Naive thymus-derived CD4-positive, alpha-beta T cell (primary cell): ENCODE measurements at places on chromosomes 6 and 20. TPM values are rescaled to one million over a fixed set of nuclear protein-coding genes. Genes with fewer than 3 reads are reported as not detected.

Gene HSPA1L
- total RNA-seq: 3.6 and 3.7 TPM in 2 replicates

DNA sequence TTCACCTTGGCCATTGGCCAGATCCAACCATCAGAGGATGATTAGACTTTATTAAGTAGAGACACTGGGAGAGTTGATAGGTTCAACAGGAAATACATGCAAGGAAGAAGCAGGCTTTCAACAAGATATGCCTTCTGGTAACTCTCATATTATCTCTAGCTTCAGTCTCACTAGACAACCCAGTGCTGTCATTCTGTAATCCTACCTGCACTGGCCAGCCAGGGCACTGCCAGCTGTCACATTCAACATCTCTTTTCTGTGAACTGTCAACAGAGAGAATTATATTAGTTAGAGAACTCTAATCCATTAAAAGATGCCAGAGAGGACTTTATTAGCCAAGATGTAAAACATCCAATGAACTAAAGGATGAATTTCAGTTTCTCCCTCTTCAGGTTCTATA is 337.9 kb upstream of the JAG1 start:
- no peak for DNase-seq
- no peak overlapping the region for H3K27ac ChIP-seq
- H3K4me1 ChIP-seq: no peaks in the 10 kb centered on the region
- H3K4me3 ChIP-seq: no peak overlapping the region

Gene TBX18
- total RNA-seq: not detected in 2 replicates

Gene AGER
- 38.0 TPM for total RNA-seq

Gene LAMA5
- total RNA-seq: 0.83 TPM

DNA sequence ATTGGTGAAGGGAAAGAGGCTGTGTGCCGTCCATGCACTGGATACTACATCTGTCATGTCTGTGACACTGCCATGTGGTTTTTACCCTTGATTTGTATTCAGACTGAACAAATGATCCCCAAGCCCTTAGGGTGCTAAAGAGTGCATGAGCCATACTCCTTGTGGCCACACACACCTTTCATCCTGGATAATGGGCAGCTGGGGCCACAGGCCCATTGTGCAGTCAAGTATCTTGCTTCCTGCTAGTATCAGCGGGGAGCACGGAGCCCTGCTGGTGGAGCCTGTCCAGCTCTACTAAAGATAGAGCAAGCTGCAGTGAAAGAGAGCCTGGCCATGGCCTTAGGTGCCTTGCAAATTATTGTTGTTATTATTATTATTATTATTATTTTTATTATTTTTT is 75.1 kb downstream of the SLX4IP start:
- H3K4me3 ChIP-seq: no peak overlapping the region
- DNase-seq: no peak
- no peaks in the 10 kb centered on the region for H3K36me3 ChIP-seq
- no peaks in the 10 kb centered on the region for H3K4me1 ChIP-seq
- H3K27me3 ChIP-seq: no peaks in the 10 kb centered on the region
- no peak overlapping the region for H3K27ac ChIP-seq

Gene APCDD1L
- not detected for total RNA-seq

GRCh38 chr6:141482796-141483597 is 649.7 kb upstream of the GJE1 start:
- no peaks in the 10 kb centered on the region for H3K36me3 ChIP-seq
- H3K4me3 ChIP-seq: peak overlapping the region; percentile 47
- no peak for DNase-seq
- peak overlapping the region; percentile 68 for H3K27ac ChIP-seq

DNA sequence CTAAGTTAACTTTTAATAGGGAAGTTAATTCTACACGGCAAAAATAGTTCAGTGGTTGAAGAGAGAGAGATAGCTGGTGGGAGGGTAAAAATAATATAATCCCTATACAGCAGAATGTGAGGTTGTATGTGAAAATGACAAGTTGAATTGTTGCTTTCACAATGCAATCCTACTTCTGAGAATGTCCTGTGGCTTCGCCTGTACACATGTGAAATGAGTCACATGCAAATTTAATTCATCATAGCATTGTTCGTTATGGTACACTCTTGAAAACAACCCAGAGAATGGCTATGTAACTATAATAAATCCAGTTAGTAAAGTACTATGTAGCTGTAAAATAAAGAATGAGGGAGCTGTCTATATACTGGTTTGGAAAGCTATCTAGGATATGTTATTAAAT is 46.0 kb upstream of the HINT3 start:
- no peak for DNase-seq
- no peaks in the 10 kb centered on the region for H3K36me3 ChIP-seq
- H3K27ac ChIP-seq: no peak overlapping the region
- H3K27me3 ChIP-seq: no peaks in the 10 kb centered on the region
- H3K4me1 ChIP-seq: no peaks in the 10 kb centered on the region
- no peak overlapping the region for H3K4me3 ChIP-seq

- no peaks in the 10 kb centered on the region for H3K27me3 ChIP-seq
- no peaks in the 10 kb centered on the region for H3K4me1 ChIP-seq
- no peak overlapping the region for H3K4me3 ChIP-seq
- no peaks in the 10 kb centered on the region for H3K36me3 ChIP-seq
- no peak for DNase-seq
- H3K27ac ChIP-seq: no peak overlapping the region
These were observed 60.3 kb downstream of the WDR27 start for GRCh38 chr6:169641461-169642085.

DNA sequence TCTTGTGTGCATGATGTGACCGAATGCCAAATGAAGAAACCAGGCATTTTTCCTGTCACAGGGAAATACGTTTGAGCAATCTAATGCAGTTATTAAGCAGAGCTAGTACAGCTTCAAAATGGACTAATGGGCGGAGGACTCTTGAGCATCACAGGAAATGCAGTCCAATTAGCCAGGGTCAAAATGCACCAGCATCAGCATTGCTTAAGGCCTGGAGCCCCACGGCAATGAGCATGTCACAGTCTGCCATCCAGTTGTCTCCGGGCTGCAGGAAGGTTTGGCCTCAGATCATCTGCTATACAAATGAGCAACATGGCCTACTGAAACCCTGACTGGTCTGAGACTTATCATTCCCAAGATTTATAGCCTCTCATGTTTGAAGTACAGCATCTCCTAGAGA is 652.1 kb upstream of the SLC35B3 start:
- H3K27ac ChIP-seq: no peak overlapping the region
- no peak overlapping the region for H3K4me3 ChIP-seq
- no peaks in the 10 kb centered on the region for H3K36me3 ChIP-seq
- no peaks in the 10 kb centered on the region for H3K27me3 ChIP-seq

GRCh38 chr20:35106827-35107380 is 14.3 kb upstream of the TRPC4AP start:
- DNase-seq: no peak
- H3K4me1 ChIP-seq: no peaks in the 10 kb centered on the region
- no peak overlapping the region for H3K4me3 ChIP-seq
- no peaks in the 10 kb centered on the region for H3K36me3 ChIP-seq
- H3K27me3 ChIP-seq: no peaks in the 10 kb centered on the region

DNA sequence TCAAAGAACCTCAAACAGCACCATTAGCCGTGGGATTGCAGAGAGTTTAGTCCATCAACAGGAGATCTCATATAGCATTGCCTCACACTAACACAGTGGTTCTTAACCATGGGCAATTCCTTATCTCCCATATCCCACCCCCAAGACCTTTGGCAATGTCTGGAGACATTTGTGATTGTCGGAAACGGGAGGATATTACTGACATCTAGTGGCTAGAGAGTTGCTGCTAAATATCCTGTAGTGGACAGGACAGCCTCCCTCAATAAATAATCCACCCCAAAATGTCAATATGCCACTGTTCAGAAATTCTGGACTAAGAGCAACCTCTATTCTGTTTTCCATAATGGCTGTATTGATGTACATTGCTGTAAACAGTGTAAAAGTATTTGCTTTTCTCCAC is 210.1 kb upstream of the CCN2 start:
- no peaks in the 10 kb centered on the region for H3K27me3 ChIP-seq
- H3K27ac ChIP-seq: no peak overlapping the region
- H3K4me3 ChIP-seq: no peak overlapping the region
- H3K4me1 ChIP-seq: no peaks in the 10 kb centered on the region
- DNase-seq: no peak
- no peaks in the 10 kb centered on the region for H3K36me3 ChIP-seq

Gene PSORS1C1
- not detected for total RNA-seq

DNA sequence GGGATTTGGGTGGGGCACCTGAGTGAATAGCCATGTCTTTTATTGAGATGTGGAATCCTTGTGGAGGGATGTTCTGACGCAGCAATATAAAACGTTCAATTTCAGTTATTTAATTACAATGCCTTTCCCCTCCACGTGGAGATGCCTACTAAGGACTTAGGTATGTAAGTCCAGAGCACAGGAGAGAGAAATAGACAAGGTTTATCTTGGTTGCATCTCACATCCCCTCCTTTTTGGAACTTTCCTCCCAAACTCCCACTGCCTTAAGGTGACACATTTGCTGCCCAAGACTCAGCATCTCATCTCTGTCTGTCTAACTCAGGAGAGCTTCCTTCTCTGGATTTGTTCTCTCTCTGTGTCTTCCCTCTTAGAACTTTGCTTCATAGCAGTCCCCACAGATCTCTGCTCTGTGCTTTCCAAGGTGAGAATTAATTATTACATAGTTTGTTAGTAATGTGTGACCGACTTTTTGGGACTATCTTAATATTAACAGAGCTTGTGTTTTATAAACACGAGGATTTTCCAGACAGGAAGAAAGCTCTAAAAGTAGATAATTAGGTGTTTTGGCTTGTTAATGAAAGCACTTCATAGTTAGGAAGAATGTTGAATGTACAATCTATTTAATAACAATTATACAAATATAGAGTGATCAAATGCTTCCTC is 52.6 kb downstream of the COL19A1 start:
- H3K27me3 ChIP-seq: no peaks in the 10 kb centered on the region
- no peaks in the 10 kb centered on the region for H3K4me1 ChIP-seq
- H3K4me3 ChIP-seq: no peak overlapping the region
- no peaks in the 10 kb centered on the region for H3K36me3 ChIP-seq

Gene OPRM1
- total RNA-seq: not detected

Gene ASIP
- total RNA-seq: not detected

DNA sequence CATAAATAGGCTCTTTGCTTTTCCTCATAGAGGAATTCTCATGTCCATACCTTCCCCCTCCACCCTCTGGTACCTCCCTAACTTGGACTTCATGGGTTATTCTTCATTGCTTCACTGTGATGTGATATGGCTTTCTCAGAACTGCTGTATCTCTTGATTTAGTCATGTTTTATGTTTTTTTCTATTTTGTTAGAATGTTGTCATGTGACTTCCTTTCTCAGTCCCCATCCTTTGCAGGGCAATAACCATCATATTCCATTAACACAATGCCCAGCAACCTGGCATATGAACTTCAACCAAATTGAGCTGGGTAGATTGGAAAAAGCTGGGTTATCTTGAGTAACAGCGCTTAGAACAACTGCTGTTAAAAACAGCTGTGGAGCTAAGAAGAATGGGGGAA is 190.9 kb upstream of the PRSS16 start:
- H3K4me3 ChIP-seq: no peak overlapping the region
- no peaks in the 10 kb centered on the region for H3K27me3 ChIP-seq
- no peaks in the 10 kb centered on the region for H3K4me1 ChIP-seq
- H3K27ac ChIP-seq: no peak overlapping the region

Gene TMEM200A
- 1.4 TPM for total RNA-seq
